Natural killer cell (primary cell): ENCODE measurements at places on chromosomes 7 and 10.
A peak's percentile ranks its signal among the peaks of the same experiment; 100 is the strongest.

GRCh38 chr10:60123668-60124067, 217.3 kb upstream of the CCDC6 start:
- DNase-seq, result no peak

- no peak for DNase-seq
Observed at GRCh38 chr7:146411975-146412374, 295.4 kb downstream of the CNTNAP2 start.

- DNase-seq, result no peak
Observed at GRCh38 chr10:89377705-89378637, at the start of gene IFIT1B. IFIT1B (plus strand) TSS chr10:89378056; CDS start chr10:89378136, 80 bp downstream.

- no peak for DNase-seq
Observed at GRCh38 chr7:140675726-140676125, 3.0 kb downstream of the ADCK2 start.

- DNase-seq, result no peak
Observed at GRCh38 chr7:117281562-117281961, 41.3 kb downstream of the WNT2 start.

DNA sequence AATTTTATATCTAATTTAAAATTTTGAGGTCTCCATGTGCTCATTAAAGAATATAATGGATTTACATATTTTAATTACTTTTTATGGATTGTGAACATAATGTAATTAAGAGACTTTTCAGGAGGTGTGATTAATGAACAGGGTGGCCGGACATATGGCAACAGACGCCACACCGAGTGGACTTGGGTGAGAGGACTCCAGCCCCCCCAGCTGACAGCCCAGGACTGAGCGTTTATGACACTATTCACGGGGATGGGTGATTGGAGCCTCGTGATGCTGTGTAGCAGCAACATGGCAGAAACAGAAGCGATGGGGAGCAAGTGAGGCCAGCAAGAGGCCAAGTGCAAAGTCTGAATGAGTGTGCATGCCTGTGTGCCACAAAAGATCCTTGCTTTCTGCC, 1176.9 kb downstream of the TYW1 start:
- no peak for DNase-seq

- DNase-seq, result no peak
Observed at GRCh38 chr10:132272231-132272971, 35.3 kb downstream of the STK32C start.

DNA sequence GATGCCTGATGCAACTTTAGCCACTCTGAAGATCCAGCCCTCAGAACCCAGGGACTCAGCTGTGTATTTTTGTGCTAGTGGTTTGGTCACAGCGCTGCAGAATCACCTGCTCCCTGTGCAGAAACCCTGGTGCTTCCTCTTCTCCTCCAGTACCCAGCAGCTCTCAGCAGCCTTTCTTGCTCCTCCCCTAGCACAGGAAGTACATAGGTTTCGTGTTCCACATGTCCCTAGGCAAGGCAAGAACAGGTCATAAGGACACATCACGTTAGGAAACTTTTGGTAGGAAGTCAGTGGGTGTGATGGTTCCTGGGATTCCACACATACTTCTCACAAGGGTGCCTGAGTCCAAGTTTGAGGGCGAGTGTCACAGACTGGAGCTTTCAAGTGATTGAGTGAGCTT, 167.9 kb upstream of the PRSS1 start:
- DNase-seq, result no peak

DNA sequence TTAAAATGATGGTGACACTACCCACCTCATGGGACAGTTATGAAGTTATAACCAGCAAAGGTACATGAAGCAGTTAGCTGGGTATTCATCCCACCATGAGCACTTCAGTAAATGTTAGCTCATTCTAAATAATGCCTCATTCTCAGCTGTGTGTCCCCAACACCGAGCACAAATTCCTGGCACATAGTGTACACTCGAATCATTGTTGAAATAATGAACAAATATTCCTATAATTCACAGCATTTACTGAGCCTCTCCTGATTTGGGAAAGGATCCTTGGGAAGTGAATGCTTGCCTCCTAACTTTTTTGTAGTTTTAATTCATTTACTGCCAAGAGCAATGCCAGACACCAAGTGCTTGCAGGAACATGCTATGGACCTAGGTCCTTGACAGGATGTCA, 235.2 kb downstream of the DGKI start:
- DNase-seq, result no peak

DNA sequence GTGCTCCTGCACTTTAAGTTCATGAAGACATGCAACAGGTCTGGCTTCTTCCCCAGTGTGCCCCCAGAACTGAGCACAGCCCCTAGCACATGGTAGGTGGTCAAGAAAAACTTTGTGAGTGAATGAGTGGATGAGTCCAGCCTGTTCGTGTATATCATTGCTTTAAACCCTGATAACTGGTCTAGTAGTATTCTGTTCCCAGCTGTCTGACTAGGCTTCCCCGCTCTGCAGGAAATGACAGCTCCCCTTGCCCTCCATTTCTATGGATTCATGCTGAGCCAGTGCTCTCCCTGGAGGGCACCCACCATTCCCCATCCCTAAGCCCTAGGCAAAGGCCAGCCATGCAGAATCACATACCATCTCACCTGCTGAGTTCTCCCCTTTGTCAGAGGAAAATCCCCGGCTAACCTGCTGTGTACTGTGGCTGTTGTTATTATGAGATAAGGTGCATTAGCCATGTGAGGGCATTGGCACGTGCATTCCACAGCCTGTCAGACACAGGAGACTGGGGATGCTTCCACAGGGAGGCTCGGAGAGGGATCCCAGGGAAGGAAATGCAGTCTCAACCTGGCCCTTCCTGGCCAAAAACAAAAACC, 698.9 kb downstream of the GRID1 start:
- no peak for DNase-seq

GRCh38 chr10:113739577-113739976, 11.9 kb upstream of the PLEKHS1 start:
- no peak for DNase-seq

DNA sequence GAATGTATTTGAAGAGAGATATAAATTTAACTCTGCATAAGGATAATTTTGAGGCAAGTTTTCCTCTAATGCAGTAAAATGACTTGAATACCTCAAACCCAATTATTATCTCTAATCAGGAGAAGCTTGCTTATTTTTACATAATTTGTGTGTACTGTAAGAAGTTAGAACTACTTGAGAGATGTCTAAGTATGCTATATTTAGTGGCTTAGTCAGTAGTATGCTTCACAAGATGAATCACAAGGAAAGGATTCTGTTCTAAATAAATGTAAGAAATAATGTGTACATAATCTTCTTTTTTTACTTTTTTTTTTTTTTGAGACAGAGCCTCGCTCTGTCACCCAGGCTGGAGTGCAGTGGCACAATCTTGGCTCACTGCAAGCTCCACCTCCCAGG, 13.7 kb downstream of the PHTF2 start:
- DNase-seq, result no peak

DNA sequence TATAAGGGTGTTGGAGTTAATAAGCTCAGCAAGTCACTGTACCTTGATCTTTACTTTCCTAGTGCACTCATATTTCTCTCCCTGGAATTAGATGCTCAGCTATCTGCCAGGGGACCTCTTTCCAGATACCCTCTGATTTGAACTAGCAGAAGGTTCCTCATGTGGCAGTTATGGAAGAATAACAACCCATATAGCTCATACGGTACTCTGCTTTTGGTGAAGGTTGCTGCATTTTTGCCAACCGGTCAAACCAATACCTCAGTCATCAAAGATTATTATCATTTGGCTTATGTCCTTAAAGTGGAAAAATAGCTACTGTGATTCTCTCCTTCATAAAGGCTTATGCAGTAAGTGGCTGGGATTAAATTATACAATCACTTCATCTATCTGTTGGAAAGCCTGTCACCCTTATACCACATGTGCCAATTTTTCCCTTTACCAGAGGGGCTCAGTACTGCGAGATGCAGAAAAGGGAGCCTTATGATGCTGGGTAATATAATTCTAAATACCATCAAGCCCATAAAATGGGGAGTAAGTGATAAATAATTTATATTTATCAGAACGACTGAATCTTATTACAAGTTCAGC, 43.4 kb upstream of the PTER start:
- no peak for DNase-seq

DNA sequence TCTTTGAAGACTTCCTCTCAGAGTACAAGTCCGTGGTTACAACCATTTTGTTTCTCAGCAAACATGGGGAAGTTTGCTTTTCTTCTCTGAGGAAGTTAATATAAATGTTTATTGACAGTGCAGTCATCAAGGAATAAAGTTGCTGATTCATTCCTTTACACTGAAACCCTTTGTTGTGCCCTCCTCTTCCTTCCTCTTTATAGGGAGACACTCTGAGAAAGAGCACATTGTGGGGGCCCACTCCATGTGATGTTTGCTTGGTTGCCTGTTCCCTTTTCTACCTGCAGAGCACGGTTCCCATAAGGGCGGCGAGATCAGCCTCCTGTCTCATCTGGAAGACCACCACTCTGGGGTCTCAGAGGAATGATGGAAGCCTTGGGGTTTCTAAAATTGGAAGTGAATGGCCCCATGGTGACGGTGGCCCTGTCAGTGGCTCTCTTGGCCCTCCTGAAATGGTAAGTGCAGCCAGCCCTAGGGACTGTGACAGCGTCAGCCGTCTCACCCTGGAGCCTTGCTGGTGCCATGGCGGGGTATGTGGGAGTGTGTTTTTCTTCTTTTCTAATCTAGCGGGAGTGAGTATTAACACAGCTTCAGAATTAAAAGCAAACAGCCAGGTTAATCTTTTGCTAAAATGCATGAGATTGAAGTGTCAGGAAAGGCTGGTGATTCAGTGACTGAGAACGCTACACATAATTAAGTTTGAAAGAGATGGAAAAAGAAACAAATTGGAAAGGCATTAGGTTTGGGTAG, at the start of gene TBXAS1:
Gene TBXAS1 (plus strand): TSS at position 240 of the 750 bp plus-strand sequence. CDS start 127 bp downstream, at position 367.
- DNase-seq, result no peak

DNA sequence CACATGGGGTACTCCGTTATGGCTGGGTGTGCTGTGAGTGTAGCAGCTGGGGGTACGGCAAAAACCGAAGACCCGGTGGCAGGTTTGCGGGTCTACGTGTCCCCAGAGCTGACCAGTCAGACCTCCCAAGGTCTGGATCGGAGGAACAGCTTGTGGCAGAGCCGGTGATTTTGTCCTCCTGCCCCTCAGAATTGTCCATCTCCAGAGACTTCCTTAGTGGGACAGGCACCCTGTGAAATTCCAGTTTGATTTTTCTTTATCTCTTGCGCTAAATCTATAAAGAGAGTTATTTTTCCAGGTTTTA, 1.0 kb downstream of the EIF3B start:
- DNase-seq, result no peak

GRCh38 chr7:148838905-148839304, 45.2 kb downstream of the EZH2 start:
- peak; percentile 55 for DNase-seq

DNA sequence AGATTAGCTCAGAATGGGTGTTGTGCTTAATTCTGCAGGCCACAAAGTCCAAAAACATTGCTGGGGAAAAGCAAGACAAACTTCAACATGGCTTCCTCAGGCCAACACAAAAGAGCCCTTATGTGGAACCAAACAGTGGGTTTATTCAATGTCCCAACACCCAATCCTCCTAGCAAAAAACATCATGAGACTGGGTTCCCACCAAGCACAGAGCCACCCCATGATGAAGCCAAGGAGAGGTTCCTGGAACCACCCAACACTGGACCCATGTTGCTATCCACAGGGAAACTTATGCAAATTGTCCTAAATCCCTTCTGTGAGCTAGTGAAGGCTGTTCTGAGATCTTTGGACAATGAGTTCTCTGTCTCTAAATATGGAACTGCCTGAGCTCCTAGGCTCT, 24.0 kb downstream of the SLC25A13 start:
- DNase-seq, result no peak

GRCh38 chr7:27606270-27607209, 56.1 kb downstream of the HIBADH start:
- no peak for DNase-seq

DNA sequence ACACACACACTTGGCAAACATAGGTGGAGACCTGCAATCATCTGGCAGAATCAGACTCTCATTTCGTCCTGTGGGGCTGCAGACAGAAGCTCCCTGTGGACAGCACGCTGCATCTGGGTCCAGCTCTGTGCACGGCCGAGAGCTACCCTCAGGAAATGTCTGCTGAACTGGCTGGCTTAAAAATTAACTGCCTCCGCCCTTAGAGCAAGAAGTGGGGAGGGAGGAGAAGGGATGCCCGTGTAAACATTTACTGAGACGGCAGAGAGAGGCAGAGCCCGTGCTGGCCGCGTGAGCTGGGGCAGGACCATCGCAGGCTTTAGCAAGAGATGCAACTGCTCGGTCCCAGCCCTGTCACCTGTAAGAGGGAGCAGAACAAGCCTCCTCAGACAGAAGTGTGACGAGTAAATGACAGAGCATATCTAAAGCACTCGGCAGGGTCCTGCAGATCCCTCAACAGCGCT, 81.8 kb downstream of the TNS3 start:
- DNase-seq, result no peak

DNA sequence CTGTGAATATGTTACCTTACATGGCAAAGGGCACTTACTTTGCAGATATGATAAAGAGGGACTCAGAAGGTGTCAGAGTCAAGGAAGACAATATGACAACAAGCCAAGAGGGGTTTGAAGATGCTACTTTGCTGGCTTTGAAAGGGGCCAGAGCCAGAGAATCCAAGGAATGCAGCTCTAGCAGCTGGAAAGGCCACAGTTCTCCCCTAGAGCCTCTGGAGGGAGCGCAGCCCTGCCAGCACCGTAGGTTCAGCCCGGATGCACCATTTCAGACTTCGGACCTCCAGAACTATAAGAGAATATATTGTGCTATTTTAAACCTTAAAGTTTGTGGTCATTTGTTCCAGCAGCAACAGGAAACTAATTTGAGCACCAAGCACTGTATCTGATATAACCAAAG, 32.9 kb upstream of the WDR11 start:
- no peak for DNase-seq

DNA sequence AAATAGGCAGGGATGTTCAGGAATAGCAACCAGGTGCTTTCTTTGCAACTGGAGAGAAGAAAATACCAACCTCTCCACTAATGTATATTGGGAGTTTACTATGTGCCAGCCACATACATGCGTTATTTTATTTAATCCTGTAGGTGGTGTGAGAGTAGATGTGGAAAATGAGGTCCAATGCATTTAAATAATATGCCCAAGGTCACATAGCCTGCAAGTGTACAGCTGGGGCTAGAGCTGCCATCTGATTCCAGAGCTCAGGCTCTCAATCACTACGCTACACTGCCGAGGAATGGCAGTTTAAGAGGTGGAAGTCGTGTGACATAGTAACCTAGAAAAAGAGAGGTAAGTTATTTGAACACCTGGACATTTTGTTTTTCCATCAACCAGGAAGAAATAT, 277.0 kb downstream of the EXOC4 start:
- DNase-seq, result no peak
